Left kidney (tissue), 8 donors: ENCODE measurements at places on chromosomes 12 and 14.

DNA sequence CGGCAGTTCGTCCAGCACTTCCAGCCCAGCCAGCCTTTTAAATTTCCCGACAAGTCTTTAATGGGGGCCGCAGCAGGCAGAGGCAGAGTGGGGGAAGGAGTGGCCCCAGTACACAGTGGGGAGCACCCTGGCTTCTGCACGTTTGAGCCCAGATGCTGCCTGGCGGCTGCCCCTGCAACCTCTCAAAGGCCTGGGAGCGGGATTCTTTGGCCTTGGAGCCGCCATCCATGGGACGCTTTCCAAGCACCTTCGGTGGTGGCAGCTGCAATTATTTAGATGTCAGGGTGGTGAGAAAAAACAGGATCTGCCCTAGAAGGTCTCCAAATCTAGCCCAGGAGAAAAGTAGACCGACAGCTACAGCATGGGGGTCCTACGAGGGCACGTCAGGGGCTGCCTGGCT lies 46.0 kb downstream of the FAM222A start:
- DNase-seq = no peak

DNA sequence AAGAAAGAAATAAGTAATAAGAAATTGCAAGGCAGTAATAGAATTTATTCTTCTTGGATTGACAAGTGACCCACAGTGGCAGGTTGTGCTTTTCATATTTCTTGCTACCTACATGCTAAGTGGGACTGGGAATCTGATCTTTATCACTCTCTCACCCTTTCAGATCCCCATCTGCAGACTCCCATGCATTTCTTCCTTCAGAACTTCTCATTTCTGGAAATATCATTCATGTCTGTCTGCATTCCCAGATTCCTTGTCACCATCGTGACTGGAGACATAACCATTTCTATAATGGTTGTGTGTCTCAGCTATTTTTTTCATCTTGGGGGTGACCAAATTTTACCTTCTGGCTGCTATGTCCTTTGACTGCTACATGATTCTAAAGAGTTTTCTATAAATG lies 4.0 kb upstream of the OR6C65 start:
- no peak for DNase-seq

DNA sequence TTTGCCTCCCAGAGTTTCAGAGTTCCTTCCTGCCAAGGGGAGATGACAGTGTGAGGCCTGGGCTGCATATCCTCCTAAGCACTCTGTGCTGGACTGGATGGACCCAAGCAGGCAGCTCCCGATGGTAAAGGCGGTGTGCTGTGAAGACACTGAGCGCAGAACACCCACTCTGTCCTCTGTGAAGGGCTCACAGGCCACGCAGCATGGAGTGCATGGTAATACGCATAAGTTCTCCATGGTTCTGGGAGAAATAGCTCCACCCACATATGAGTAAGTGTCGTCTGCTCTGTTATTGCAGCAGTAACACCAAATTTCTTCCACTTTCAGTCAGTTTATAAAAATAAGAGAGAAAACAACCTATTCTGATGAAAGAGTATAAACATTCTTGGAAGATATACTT lies 55.8 kb downstream of the TMEM30B start:
- no peak for DNase-seq

GRCh38 chr12:4787965-4788364 lies 67.8 kb downstream of the GALNT8 start:
- no peak for DNase-seq

- DNase-seq = no peak
These were observed 60.0 kb downstream of the FAR2 start for GRCh38 chr12:29208936-29209701.

DNA sequence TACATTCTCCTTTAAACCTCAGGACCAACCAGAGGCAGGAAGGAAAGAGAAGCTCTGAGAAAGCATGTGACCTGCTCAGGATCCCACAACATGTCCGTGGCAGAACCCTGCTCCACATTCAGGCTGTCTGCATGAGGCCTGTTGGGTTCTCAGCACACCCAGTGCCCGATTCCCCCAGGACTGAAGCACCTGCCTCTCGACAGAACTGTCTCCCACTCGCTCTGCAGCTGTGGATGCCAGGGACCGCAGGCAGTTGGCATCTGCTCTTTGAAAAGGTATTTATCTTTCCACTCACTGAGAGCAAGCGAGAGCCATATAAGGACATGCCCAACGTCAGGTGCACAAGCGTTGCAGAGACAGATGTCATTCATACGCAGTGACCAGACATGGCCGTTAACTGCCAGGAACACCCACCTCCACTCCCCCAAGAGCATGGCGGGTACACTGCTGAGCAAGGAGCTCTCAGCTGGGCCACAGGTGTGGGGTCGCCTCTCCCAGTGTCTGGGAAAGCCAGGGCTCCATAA lies 18.9 kb downstream of the PITPNM2 start:
- DNase-seq = no peak

DNA sequence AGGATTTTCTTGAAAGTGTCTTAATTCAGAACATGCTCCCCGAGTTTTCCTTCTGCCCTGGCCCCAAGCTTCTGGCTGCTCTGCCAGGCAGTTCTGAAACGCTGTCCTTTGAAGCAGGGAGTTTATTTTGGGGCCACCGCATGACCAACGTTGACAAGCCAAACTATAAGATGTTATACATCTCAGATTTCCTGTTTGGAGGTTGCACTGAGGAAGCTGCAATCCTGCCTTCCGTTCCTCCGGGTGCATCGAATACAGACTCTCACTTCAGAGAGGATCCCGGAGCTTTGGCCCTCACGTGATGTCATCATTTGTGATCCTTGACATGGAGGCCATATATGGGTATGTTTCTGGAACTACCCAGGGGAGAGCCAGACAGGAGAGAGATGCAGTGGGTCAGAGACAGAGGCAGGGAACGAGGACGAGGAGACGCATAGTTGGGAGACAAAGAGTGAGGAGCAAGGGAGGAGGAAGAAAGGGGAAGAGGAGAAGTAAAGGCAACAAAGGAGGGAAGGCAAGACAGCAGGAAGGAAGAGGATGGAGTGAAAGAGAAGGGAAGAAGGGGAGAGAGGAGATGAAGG lies at the start of gene ASB2:
Gene ASB2, minus strand, starts transcription at position 94 of the 581 bp plus-strand sequence. CDS start 12,031 bp downstream, outside the sequence.
- DNase-seq = no peak

GRCh38 chr14:69818758-69819191 lies 21.7 kb upstream of the SLC10A1 start:
- peak; percentile 71 for DNase-seq

- DNase-seq = no peak
These were observed 3.1 kb upstream of the LMO3 start for GRCh38 chr12:16608946-16609539.

GRCh38 chr14:71885301-71885700 lies 46.9 kb upstream of the RGS6 start:
- DNase-seq = no peak

DNA sequence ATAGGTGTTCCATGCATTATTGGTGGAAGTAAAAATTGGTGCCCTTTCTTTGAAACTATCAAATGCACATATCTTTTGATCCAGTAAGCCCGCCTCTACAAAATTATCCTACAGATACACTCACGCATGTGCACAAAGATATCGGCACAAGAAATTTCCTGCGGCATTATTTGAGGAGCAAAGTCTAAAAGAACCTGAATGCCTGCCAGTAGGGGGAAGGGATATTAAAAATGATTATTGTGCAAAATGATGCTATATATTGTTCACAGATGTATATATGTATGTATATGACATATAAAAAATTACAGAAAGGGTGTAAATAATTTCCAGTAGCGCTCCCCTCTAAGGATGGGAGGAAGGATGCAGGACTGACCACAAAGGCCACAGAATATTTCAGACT lies 24.7 kb upstream of the ADIPOR2 start:
- no peak for DNase-seq

DNA sequence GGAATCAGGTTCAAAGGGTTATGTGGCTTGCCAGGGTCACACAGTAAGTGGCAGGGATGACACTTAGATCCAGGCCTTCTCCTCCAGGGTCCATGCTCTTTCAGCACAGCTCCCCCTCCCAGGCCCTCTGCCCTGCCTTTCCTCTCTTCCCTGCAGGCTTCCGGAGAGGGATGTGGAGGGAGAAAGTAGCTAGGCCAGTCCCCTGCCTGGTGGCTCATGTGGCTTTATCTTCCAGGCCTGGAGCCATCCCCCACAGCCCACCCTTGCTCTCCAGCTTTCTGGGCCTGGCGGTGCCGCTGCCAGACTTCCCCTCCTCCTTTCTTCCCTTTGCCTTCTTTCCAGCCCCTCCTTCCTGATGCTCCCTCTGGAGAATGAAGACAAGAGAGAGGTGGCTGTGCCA lies 1.7 kb downstream of the PSMB11 start:
- no peak for DNase-seq

GRCh38 chr12:4213471-4213870 lies 60.1 kb upstream of the CCND2 start:
- DNase-seq = no peak

- no peak for DNase-seq
These were observed 248.1 kb downstream of the CACNA1C start for GRCh38 chr12:2300886-2301285.

DNA sequence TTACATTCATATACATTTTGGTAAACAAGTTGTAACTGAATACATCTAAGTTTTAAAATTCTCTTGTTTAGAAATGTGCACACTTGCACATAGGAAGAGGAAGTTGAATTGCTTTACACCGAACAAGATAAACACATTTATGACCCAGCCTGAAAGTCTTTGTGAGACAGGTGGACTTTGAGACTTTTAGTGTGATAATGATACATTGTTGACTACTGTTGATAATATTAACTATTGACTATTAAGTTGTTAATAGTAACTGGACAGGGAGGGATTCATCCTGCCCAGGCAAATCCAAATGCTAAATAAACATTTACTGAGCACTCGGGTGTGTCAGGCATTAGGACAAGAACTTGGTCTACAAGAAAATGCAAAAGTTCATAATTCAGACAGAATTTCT lies 68.0 kb downstream of the AVPR1A start:
- no peak for DNase-seq

DNA sequence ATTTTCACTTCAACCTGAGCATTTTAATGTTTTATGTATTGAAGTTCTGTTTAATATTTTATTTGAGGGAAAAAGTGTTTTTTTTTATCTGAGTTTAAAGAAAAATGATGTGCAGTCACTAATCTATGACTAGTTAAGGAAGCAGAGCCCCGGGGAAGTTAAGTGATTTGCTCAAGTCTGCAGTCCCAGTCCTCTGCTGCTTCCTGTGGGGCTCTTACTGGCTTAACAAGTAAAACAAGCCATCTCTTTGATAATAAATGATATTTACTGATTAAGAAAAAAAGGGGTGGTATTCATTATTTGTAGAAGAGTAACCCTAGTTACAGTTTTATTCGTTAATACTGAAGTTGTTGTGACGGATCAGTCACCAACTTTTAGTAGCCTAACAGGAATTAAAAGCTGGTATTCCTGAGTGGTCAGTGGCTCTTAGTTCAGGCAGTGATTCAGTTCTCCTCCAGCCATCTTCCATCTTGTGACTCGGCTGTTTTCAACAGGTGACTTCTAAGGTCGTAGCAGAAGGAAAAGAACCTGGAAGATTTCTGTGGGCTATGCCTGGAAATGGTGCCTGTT lies 21.7 kb downstream of the BICDL1 start:
- no peak for DNase-seq

- no peak for DNase-seq
These were observed 409.0 kb upstream of the DCN start for GRCh38 chr12:91591639-91591987.

GRCh38 chr12:90299121-90299520 lies 590.5 kb upstream of the ATP2B1 start:
- DNase-seq = no peak

GRCh38 chr12:45658020-45658419 lies 71.5 kb upstream of the ARID2 start:
- no peak for DNase-seq
